ENCODE measurements at places on chromosomes 5 and 9. TPM values are rescaled to one million over a fixed set of nuclear protein-coding genes. Genes with fewer than 3 reads are reported as not detected.

GRCh38 chr9:122835313-122835731, 6.9 kb upstream of the PDCL start:
- no peak for DNase-seq

- DNase-seq = no peak
These were observed 6.2 kb upstream of the PDLIM4 start for GRCh38 chr5:132251220-132251725.

DNA sequence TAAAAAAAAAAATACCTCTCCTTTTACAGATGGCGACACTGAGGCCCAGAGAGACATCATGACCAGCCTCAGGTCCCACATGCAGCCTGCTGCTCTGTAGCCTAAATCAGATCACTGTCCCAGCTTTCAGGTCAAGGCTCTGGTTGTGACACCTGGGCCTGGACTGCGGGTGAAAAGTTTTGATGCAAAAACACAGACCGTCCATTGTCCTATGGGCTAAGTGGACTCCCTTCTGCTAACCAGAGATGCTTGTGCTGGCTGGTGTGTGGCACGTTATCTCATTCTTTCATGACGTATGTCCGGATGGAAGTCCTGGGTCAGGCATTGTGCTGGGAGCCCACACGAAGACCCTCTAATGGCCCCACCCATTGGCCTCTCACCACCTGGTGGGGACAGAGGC, 7.8 kb downstream of the NEK6 start:
- no peak for DNase-seq

- no peak for DNase-seq
These were observed 9.0 kb downstream of the TTLL11 start for GRCh38 chr9:122084026-122084675.

- no peak for DNase-seq
These were observed 31.2 kb upstream of the OTP start for GRCh38 chr5:77669677-77670076.

Gene PCDHB8
- 1.1 TPM for total RNA-seq

Gene HAVCR2
- total RNA-seq = 8.1 TPM

Gene TMEM215
- not detected for total RNA-seq

Gene CDX1
- not detected for total RNA-seq

Gene PRRT1B
- total RNA-seq = not detected

Gene ZDHHC11
- total RNA-seq = 3.8 TPM
